ENCODE measurements at places on chromosomes 4 and X. TPM values are rescaled to one million over a fixed set of nuclear protein-coding genes. Genes with fewer than 3 reads are reported as not detected.
A peak's percentile ranks its signal among the peaks of the same experiment; 100 is the strongest.

GRCh38 chrX:331151-331824 lies 12.7 kb upstream of the GTPBP6 start:
- no peak for DNase-seq

GRCh38 chrX:66039944-66040343 lies at the start of gene VSIG4:
TSS of gene VSIG4 (minus strand) at chrX:66040080. CDS start at chrX:66039998, 82 bp downstream.
- DNase-seq, result no peak

CENPE gene
- total RNA-seq, result 2.1 TPM

DNA sequence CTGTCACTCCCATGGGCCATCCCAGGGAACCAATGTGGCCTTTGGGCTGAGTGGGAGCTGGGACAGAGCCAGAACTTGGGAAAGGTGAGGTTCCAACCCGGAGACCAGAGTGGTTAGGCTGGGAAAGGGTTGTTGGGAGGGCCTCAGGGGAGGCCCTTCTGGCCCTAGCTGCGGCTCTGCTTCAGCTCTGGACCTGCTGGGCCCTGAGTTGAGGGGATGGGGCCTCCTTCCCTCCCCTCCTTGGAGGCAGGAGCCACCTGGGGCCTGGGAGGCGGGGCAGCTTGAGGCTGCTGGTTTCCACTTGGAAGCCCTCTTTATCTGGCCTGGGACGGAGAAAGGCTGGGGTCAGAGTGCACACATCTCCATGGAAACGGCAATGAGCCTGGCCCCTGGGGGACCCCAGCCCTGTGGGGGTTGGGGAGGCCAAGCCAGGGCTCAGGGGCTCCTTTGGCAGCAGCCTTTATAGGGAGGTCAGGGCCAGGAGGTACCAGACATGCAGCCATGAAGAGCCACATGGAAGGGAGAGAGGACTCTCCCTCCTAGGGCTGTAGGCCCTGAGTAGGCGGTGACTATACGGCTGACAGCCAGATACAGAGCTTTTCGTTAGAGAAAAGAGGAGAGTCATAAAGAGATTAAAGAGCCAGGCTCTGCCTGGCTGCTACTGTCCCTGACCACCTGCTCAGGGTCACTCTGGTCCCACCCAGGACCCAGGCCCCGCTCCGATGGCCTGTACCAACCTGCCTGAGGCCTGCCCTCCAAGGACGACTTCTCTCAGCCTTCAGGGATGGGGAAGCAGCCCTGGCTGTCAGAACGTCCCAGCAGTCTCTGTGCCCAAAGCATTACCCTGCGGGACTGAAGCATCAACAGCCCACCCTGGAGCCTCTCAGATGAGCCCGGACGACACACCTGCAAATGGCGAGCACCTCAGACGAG lies 6.9 kb upstream of the NSD2 start:
- peak; percentile 42 for DNase-seq

DRD5 gene
- total RNA-seq, result not detected

DNA sequence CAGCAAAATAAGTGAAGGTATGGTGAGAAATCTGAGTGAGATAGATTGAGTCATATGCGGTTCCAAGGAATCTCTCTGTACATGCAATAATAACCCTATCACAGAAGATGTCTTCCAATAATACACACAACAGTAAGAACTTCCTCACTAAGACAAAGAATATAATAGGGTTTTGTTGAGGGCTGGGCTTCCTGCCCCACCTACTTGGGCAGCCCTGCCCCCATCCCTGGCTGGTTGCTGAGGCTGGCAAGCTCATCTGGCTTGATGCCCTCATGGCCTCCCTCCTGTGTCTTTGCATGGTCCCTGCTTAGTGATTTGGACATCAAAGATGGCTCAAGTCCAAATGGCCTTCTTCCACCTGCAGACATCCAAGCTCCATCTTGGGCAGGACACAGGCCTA lies 2.7 kb downstream of the GEMIN8 start:
- DNase-seq, result no peak

GRCh38 chrX:142005532-142005931 lies 101.8 kb downstream of the MAGEC1 start:
- no peak for DNase-seq

- DNase-seq, result no peak
Measured at GRCh38 chr4:182717788-182718583, 199.2 kb downstream of the DCTD start.

POU3F4 gene
- total RNA-seq, result not detected

DNA sequence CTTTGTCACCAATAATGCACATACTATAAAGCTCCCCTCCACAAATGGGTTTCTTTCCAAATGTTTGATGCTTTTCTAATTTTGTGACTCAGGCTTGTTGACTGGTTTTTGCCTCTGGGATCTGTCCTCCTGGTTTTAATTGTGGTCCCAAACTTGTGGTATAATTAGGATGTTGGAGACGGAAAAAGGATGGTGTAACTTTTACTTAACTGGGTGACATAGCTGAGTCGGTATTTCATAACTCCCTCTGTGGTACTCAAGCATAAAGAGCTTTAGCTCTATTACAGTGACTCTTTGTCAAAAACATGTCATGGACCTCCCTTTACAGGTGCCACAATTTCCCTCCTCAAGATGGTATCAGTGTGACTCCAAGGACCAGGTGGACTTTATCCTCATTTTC lies 119.7 kb upstream of the RBPJ start:
- no peak for DNase-seq

- DNase-seq, result peak; percentile 49
Measured at GRCh38 chrX:129779747-129780146, at the start of gene SASH3. TSS of gene SASH3 (plus strand) at chrX:129779949. CDS start at chrX:129780098, 149 bp downstream.

DNA sequence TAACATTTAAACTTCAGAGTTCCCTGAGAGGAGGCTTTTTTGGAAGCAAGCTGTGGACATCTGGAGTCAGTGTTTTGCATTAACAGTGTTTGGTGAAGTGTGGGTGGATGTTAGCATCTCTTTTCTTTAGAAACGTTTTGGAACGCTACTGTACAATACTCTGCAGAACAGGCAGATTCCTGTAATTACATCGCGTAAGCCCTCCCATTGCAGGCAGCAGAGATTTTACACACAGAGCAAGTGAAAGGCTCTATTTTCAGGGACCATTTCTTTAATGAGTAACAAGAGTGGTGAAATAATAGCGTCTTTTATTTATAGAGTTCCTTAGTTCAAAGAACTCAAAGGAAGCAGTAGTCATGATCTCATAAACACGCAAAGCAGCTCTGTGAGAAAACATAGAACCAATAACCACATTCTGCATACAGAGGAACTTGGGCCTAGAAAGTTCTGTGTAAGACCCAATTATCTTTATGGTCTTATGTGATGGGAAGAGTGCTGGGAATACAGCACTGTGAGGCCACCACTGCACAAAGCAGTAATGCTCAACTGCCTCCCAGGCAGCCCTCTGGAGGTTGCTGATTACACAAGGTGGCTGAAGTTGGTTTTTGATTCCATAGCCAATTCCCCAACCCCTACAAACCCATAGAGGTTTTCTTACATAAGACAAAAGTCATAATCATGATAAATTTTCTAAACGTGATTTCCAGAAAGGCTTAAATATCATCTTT lies 298.7 kb upstream of the EPHA5 start:
- no peak for DNase-seq

RAI2 gene
- 20.8 TPM for total RNA-seq

- no peak for DNase-seq
Measured at GRCh38 chr4:118843237-118843636, 7.3 kb upstream of the SEC24D start.

DNA sequence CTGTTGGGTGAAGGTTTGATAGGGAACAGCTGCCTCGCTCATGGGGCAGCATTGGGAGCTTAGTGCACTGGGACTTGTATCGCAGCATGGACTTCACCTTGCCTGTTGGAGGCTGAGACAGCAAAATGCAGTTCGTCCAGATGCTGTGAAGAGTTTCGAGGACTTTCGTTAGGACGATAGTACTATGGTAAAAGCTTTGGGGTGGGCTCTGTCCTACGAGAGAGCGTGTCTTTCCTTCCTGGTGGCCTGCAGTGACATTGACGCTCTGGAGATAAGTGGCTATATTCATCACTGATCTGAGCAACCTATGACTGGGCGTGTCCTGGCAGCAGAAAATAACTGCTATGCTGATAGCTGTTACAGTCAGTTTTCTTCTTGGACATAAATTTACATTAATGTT lies 44.8 kb downstream of the ARHGAP10 start:
- no peak for DNase-seq

GRCh38 chrX:108199041-108199440 lies 107.5 kb downstream of the ATG4A start:
- no peak for DNase-seq

GRCh38 chr4:180225977-180226376 lies 2017.2 kb upstream of the TENM3 start:
- DNase-seq, result no peak

DNA sequence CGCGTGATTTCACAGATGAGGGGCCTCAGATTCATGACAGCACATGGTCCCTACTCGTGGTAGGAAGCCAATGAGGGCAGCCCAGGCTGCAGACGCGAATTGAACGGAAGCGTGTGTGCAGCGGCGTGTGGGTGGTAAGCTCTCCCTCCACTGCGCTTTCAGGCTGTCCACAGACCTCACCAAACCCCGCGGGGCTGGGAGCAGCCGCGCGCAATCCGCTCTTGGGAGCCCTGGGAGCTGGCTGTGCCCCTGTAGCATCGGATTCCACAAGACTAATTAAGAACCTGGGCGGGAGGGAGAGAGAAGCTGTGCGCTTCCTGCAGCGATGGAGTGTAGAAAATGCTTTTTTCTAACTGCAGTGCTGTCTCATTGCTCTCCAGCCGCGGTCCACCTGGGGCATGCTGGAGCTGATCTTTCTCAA lies 134.9 kb downstream of the STOX2 start:
- no peak for DNase-seq

DNA sequence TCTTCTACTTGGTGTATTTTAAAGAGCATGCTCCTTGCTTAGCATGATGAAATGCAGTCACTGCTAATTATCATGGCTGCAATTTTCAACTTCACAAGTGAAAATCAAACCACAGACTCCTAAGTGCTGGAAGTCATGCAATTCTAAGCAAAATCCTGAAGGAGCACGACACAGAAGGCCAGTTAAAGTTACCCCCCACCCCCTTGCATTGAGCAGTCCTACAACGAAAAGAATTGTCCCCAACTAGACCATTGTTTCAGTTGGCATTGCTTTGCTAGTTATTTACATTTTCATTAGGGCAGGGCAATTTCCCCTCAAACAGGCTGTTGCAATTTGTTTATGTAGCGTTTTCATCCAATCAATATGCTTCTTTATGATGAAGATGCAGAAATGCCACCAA lies 321.2 kb downstream of the PCDH7 start:
- no peak for DNase-seq

DNA sequence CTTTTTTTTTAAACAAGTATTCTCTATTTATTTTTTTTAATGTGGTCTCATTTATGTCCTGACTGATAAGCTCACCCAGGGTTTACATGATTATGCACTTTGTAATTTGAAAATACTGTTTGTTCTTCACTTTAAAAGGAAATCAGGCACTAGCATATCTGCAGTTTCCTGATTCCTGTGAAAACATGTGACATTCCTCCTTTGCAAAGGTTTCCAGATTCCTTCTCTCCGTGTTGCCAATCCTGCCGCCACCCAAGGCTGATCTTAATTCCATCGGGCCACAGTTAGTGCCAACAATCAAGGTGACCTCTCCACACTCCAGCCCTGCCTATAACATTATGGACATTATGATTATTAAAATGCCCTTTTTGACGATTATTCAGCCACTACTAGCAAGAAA lies 225.4 kb downstream of the PCDH7 start:
- DNase-seq, result no peak

DNA sequence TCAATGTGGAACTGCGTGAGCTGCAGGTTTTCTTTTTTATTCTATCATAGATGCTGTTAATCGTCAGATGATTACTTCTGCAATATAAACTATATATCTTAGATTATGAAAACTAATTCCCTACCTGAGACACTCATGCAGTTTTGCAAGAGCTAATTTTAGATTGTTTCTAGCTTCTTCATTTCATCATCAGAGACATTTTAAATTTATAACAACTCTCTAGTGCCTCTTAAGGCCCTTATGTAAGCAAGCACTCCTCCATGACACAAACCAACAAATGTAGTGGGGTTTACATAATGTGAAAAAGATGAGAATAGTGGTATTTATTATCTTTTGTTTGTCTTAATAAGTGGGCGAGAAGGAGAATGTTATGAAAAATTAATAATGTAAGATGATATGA lies 170.2 kb upstream of the ETNPPL start:
- DNase-seq, result no peak

GRCh38 chr4:142347241-142347640 lies 498.9 kb downstream of the INPP4B start:
- no peak for DNase-seq

DNA sequence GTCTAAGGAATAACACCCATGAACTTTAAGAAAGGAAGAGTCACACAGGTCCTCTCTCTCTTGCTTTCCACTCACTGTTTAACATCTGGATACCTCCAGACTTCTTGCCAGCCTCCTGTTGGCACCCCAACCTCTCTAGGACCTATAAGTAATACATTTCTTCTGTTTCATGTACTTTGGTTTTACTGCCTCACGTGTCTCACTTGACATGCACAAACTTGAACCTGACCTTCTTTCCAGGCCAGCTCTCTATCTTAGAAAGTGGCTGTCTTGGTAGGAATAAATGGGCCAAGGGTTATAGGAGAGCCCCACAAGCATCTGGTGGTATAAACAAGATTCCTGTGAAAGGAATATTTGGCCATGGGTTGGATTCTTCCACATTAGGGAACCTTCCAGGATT lies 614.8 kb upstream of the AGA start:
- no peak for DNase-seq

GRCh38 chrX:15645266-15645665 lies 19.3 kb downstream of the CLTRN start:
- no peak for DNase-seq

GRCh38 chr4:170374770-170375169 lies 285.0 kb upstream of the AADAT start:
- no peak for DNase-seq

GRCh38 chr4:7871356-7871755 lies 68.3 kb downstream of the AFAP1 start:
- DNase-seq, result no peak

PABPC5 gene
- total RNA-seq, result not detected

DNA sequence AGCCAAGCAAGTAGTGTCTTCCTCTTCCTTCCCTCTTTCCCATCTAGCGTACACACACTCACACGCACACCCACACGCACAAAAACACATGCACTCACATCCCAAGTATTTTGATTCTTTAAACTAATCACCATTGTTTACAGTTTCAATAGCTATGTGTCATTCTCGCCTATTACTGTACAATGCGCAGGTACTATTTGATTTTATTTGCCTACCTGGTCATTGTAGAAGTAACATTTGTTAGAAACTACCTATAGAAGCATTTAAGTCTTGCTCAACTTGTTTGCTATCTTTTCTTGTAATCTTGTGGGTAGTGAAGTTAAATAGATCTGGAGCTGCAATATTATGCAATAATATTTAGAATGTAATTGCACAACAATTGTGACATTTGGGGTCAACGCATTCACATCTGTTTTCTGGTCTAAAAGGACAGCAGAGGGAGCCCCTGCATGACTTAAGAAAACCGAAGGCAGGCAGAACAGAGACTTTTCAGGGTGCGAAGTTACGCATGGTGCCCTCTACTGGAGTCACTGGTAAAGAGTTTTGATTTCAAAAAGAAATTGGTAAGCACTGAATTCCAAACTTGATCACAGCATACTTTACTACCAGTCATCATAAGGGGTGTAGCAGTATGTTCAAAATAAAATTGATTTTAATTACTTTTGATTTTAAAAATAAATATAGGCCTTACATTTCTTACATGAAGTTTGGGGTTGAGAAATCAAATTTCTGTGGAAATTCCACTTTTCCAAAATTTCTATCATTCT lies 503.3 kb upstream of the FAM241A start:
- DNase-seq, result no peak

RRH gene
- total RNA-seq, result not detected

All from upper lobe of left lung (tissue), 6 donors.